Sigmoid colon (tissue), 7 donors: ENCODE measurements at places on chromosomes 16 and 17. TPM values are rescaled to one million over a fixed set of nuclear protein-coding genes. Genes with fewer than 3 reads are reported as not detected.
A peak's percentile ranks its signal among the peaks of the same experiment; 100 is the strongest.

GRCh38 chr17:34579017-34579946, at the start of gene TMEM132E:
TMEM132E (plus strand) TSS chr17:34579582; CDS start chr17:34581077, 1,495 bp downstream.
- H3K27ac ChIP-seq, result no peak within 1 kb of the TSS
- H3K27me3 ChIP-seq, result peaks cover 43% of the 10 kb centered on the region
- H3K36me3 ChIP-seq, result no peaks in the 10 kb centered on the region
- DNase-seq, result peak; percentile 71

DNA sequence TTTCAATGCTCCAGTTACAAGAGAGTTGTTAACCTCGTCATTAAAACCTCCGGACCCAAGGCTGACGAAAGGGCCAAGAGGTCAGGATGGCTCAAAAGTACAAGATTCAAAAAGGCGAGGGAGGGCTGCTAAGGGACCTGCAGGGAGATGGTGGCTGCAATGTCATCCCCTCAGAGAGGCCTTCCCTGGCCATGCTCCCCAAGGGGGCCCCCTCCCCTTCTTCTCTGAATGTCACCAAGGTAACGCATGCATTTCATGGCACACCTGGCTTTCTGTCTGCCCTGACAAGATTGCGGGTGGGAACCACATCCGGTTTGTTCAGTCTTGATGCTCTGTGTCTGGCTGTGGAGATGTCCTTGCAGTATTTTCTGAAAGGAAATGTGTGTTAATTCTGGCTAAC, 89.9 kb downstream of the C16orf78 start:
- H3K27me3 ChIP-seq, result peaks cover 37% of the 10 kb centered on the region
- no peaks in the 10 kb centered on the region for H3K36me3 ChIP-seq
- DNase-seq, result peak; percentile 36
- no peak overlapping the region for H3K27ac ChIP-seq
- no peaks in the 10 kb centered on the region for H3K4me1 ChIP-seq

- peaks cover 9% of the 10 kb centered on the region for H3K4me1 ChIP-seq
- DNase-seq, result no peak
- no peaks in the 10 kb centered on the region for H3K36me3 ChIP-seq
- no peak overlapping the region for H3K4me3 ChIP-seq
- no peak overlapping the region for H3K27ac ChIP-seq
- H3K27me3 ChIP-seq, result no peaks in the 10 kb centered on the region
Observed at GRCh38 chr17:15483431-15483830, 16.0 kb upstream of the CDRT4 start.

DNA sequence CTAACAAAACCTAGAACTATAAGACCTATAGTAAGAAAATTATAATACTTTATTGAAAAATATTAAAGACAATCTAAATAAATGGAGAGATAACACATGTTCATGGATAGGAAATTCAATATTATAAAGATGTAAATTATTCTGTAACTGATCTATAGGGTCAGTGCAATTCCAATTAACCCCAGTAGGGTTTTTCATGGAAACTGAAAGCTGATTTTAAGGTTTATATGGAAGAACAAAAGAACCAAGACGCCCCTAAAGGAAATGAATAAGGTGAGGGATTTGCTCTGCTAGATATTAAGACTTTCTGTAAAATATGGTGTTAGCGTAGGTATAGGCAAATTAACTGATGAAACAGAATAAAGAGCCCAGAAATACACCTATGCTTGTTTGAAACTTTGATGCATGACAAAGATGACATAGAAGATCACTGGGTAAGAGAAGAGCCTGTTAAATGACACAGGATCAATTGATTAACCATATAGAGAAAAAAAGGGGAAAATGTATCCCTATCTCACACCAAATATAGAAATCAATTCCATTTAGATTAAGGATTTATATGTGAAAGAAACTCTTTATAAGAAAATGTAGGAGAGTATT, 3.0 kb downstream of the ICAM2 start:
- H3K4me3 ChIP-seq, result no peak overlapping the region
- H3K27ac ChIP-seq, result no peak overlapping the region
- DNase-seq, result no peak
- H3K36me3 ChIP-seq, result no peaks in the 10 kb centered on the region

- no peaks in the 10 kb centered on the region for H3K36me3 ChIP-seq
- peaks cover 35% of the 10 kb centered on the region for H3K4me1 ChIP-seq
- H3K27ac ChIP-seq, result peak overlapping the region; percentile 53
- DNase-seq, result no peak
- H3K4me3 ChIP-seq, result peak overlapping the region; percentile 52
- H3K27me3 ChIP-seq, result peaks cover 23% of the 10 kb centered on the region
Observed at GRCh38 chr16:88451586-88452481, 1.2 kb upstream of the ZFPM1 start.

DNA sequence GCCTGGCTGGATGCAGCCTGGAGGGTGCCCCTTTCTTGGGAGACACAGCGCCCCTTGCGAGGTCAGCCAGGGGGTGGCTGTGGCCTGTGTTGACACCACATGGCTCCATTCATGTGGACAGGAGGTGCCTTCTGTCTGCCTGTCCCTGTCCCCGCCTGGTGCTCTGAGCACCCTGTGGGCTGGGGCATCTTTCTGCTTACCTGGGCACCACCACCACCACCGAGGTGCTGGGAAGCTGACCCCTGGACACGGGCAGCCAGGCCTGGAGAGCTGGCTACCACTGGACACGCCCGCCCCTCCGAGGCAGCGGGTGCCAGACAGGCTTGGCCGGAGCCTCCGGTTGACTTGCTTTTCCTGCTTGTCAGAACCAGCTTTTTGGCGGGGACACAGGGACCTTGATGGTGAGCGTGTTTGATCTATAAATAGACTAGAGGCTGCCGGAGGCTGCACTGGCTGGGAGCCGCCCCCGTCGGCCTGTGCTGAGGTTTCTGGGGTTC, 121.3 kb upstream of the GSE1 start:
- H3K4me1 ChIP-seq, result peaks cover 20% of the 10 kb centered on the region
- DNase-seq, result peak; percentile 91
- H3K27me3 ChIP-seq, result no peaks in the 10 kb centered on the region
- peak overlapping the region; percentile 21 for H3K27ac ChIP-seq

GRCh38 chr17:49996121-49996494, 1.1 kb upstream of the DLX3 start:
- no peak overlapping the region for H3K4me3 ChIP-seq
- H3K27ac ChIP-seq, result no peak overlapping the region
- DNase-seq, result no peak
- H3K4me1 ChIP-seq, result no peaks in the 10 kb centered on the region
- peaks cover 86% of the 10 kb centered on the region for H3K27me3 ChIP-seq
- H3K36me3 ChIP-seq, result no peaks in the 10 kb centered on the region

GRCh38 chr17:49588726-49589576, 13.3 kb downstream of the NXPH3 start:
- no peak overlapping the region for H3K4me3 ChIP-seq
- peaks cover 15% of the 10 kb centered on the region for H3K36me3 ChIP-seq
- H3K27me3 ChIP-seq, result no peaks in the 10 kb centered on the region
- H3K4me1 ChIP-seq, result peaks cover 7% of the 10 kb centered on the region

SLC38A7 gene
- 11.8 TPM for total RNA-seq

UBALD1 gene
- total RNA-seq, result 12.5 TPM
